ENCODE measurements at places on chromosomes 12 and 14.

- no peak for DNase-seq
Observed at GRCh38 chr14:56810147-56810719, at the start of gene OTX2. OTX2 (minus strand) TSS chr14:56810479; CDS start chr14:56805456, 5,023 bp downstream.

GRCh38 chr12:107309020-107309419 lies 215.7 kb upstream of the CRY1 start:
- DNase-seq: no peak

DNA sequence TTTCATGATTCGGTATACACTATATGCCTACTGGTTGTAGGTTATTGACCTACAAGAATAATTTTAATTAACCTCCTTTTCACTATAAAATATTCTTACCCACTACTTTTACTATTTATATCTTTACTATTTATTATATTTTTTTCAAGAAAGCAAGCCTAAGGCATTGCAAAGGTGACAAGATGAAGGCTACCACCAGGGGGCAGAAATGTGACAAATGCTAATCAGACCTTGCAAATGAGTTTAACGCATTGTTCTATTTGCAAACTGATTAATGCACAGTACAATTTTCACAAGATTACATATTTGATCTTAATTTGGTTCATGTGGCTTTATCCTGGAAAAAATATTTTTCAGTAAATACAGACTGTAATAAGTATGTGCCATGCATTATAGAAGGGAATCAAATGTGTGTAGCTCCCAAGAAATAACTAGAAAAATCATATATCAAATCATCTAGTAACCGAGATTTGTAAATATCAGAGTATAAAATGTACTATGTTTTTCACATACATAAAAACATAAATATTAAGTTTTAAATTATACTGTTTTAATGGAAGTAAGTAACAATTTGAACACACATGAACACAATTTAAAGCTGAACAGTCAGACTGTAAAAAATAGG lies 107.0 kb downstream of the ADAMTS20 start:
- DNase-seq: peak; percentile 13

- peak; percentile 54 for DNase-seq
Observed at GRCh38 chr12:45220363-45220931, 4.6 kb downstream of the ANO6 start.

DNA sequence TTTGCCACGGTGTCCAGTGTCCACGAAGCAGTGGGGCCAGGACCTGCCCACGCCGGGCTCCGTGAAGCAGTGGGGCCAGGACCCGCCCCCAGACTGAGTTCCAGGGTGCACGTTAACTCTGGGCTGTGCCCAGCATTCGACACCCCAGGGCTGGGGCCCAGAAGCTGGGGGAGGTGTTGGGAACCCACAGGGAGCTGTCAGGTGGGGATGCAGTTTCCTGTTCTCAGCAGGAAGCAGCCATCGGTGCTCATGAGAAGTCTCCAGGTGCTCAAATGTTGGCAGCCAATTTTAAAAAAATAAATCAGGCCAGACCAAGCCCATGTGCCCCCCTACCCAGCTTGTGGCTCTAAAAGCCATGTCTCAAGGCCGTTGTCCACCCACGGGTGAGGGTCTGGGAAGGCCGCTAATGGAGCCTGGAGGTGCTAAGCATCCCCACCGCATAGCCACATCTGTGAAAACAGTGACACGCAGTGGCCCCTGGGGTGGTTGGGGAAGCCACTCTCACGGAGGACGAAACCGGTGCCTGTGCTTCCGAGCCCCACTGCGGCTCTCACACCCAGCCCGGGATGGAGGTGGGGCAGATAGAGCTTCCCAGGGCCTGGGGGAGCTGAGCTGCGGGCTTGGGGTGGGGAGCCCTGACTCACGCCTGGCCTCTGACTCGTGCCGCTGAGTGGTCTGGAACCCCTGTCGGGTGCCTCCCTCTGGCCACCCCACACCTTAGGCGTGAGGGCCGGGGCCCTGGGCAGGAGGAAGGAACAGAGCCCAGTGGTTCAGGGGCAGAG lies 53.5 kb downstream of the FBRSL1 start:
- DNase-seq: no peak

GRCh38 chr12:16003460-16003859 lies 92.3 kb downstream of the DERA start:
- DNase-seq: no peak

DNA sequence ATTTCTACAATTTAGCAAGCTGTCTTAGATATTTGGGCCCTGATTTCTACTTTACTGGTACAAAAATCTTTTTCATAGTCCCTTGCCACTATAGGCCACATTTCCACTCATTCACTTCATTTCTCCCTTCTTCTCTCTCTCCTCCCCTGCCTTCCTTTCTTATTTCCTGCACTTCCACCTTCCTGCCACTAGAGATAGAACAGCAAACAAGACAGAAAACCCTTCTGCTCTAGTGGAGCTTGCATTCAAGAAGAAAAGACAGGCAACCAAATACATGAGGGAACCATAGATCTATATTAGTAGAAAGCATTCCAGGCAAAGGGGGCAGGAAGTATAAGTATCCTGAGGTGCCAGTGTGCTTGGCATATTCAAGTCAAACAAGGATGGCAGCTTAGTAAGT lies 623.5 kb downstream of the FLRT2 start:
- DNase-seq: no peak

GRCh38 chr14:83257466-83258439 lies 1724.1 kb upstream of the SEL1L start:
- no peak for DNase-seq

Data from NCI-H226 (cell line).